ENCODE measurements at places on chromosomes 7 and 10. TPM values are rescaled to one million over a fixed set of nuclear protein-coding genes. Genes with fewer than 3 reads are reported as not detected.
A peak's percentile ranks its signal among the peaks of the same experiment; 100 is the strongest.

GOLGA7B gene
- total RNA-seq = not detected

GNAI1 gene
- total RNA-seq = 44.2 TPM

DNA sequence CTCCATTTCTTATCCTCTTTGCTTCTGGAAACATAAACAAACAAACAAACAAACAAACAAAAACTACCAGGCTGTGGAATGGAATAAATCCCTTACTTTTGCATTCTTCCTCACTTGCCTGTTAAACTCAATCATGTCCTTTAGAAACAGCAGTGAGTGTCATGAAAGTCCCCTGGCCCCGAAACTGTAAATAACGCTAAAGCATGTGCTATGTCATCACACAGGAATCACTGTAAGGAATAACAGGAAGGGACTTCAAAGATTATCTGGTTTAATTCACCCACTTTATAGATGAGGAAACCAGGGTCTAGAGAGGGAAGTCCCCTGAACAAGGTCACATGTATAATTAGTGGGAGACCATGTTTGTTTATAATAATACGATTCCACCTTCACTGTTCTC lies 159.4 kb upstream of the MEOX2 start:
- DNase-seq = no peak

GRCh38 chr7:55124989-55125875 lies 106.4 kb downstream of the EGFR start:
- DNase-seq = no peak

GRCh38 chr10:61628151-61628874 lies 34.4 kb upstream of the CABCOCO1 start:
- DNase-seq = peak; percentile 73

GRCh38 chr10:74186678-74187077 lies 35.7 kb downstream of the ADK start:
- peak; percentile 28 for DNase-seq

- no peak for DNase-seq
These were observed 32.2 kb downstream of the KCNH2 start for GRCh38 chr7:150945853-150946420.

DNA sequence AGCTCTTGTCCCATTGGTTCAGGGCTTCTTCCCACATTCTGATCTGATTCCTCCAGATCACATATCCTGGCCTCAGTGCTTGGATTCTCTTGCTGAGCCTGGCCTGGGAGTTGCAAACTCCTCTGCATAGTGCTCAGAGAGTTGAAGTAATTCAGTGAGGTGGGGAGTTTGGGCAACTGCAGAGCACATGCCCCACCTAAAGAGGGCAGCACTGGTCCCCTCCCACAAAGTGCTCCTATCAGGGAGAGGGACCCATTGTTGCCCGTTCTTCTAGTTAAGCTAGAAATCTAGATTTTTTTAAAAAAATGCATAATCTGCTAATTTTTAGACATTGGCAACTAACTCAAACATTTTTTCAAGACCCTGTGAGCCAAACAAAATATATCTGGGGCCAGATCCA lies 45.1 kb downstream of the CHN2 start:
- no peak for DNase-seq
